ENCODE measurements at places on chromosomes 12 and 14.
A peak's percentile ranks its signal among the peaks of the same experiment; 100 is the strongest.

DNA sequence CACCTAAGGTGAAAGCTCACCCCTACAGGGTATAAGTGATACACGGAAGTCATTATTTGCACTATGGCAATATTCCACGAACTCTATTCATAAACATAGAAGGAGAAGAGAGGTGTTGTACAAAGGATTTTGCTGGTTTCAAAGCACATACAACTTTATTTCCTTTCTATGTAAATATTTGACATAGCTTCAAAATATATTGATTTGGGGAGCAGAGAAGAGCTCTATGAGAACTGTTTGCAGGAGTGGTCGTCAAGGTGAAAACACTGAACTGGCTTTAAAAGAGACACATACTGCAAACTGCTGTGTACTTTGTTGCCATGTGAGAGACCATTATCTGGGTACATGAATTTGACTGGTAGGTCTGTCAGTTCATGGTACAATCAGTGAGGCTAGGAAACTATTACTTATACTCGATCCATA is 16.7 kb downstream of the CNIH1 start:
- no peak for DNase-seq

DNA sequence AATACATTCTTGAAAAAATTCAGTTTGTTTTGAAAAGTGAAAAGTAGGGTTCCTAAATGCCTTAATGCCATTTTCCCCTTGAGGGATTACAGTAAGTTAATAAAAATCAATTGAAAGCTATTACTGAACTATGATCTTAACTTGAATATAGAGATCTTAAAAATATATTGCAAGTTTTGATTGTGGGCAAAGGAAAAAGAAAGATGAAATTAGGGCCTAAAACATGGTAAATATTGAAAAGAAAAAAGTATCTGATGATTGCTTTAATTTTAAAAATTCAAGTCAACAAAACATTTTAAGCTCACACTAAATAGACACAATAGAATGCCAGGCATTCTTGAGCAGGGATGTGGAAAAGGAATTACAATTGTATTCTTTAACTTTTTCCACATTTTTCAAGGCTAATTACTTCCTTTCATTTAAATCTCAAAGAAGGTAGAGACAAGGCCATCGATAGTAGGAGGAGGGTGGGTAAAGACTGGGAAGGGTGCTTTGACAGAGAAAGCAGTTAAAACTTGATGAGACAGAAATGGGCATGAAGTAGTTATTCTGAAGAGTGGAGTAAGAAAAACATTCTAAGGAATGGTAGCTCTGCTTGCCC is 294.4 kb downstream of the NELL2 start:
- no peak for DNase-seq

DNA sequence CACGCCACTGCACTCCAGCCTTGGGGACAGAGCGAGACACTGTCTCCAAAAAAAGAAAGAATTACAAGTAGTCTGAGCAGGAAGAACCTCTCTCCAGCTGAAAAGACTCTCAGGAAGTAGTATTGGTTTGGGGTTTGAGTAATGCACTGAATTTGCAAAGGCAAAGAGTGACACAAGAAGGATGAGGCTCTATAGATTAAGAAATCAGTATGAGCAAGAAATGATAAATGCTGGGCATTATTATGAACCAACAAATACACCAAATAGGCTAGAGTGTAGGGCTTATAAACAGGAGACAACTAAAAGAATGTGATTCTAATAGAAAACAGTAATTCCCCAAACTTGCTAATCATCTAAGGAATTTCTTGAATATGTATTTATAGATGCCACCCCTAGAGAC is 2.6 kb upstream of the SLC35E3 start:
- DNase-seq: peak; percentile 9

GRCh38 chr12:8667270-8667669 is 4.6 kb upstream of the MFAP5 start:
- DNase-seq: no peak

- DNase-seq: peak; percentile 92
Measured at GRCh38 chr14:104976198-104977007, 1.8 kb downstream of the AHNAK2 start.

DNA sequence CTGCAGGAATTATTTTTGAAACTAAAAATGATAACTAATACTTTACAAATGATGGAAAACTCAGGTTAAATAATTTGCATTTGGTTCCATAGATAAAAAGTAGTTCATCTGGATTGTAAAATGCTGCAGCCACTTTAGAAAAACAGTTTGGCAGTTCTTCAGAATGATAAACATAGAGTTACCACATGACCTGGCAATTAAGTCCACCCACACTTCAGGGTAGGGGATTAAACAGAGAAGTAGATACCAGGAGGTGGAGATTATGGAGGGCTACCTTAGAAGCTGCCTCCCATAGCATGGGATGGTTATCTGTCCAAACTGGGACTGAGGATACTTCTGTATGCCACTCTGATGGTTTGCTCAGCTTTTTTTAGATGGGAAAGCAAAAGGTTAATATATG is 22.2 kb downstream of the ARF6 start:
- DNase-seq: no peak

- DNase-seq: no peak
Measured at GRCh38 chr14:95645389-95645996, 40.7 kb upstream of the TCL1B start.

All from suppressor macrophage (primary cell).